ENCODE measurements at places on chromosomes 7 and 10.

- DNase-seq, result no peak
Observed at GRCh38 chr10:89921403-89921802, 220.0 kb downstream of the KIF20B start.

DNA sequence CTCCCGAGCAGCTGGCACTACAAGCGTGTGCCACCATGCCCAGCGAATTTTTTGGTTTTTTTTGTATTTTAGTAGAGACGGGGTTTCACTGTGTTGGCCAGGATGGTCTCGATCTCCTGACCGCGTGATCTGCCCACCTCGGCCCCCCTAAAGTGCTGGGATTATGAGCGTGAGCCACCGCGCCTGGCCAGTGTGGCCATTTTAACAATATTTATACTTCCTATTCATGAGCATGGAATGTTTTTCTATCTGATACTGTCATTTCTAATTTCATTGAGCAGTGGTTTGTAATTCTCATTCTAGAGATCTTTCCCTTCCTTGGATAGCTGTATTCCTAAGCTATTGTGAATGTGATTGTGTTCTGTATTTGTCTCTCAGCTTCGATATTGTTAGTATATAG lies 96.2 kb downstream of the GLCCI1 start:
- DNase-seq, result no peak

DNA sequence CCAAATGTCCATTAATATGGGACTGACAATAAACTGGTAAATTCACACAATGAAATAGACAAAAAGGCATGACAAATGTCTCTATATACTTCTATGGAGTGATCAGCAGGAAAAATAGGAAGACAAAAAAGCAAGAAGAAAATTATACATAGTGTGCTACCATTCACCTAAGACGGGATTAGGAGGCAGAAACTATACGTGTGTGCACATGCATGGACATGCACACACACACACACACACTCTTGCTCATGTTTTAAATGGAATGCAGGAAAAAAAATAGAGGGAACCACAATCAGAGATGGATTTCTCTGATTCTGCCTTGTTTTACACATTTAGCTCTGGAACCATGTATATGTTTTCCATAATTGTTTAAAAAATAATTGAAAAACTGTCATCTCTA lies 119.0 kb downstream of the ZFAND4 start:
- DNase-seq, result no peak

DNA sequence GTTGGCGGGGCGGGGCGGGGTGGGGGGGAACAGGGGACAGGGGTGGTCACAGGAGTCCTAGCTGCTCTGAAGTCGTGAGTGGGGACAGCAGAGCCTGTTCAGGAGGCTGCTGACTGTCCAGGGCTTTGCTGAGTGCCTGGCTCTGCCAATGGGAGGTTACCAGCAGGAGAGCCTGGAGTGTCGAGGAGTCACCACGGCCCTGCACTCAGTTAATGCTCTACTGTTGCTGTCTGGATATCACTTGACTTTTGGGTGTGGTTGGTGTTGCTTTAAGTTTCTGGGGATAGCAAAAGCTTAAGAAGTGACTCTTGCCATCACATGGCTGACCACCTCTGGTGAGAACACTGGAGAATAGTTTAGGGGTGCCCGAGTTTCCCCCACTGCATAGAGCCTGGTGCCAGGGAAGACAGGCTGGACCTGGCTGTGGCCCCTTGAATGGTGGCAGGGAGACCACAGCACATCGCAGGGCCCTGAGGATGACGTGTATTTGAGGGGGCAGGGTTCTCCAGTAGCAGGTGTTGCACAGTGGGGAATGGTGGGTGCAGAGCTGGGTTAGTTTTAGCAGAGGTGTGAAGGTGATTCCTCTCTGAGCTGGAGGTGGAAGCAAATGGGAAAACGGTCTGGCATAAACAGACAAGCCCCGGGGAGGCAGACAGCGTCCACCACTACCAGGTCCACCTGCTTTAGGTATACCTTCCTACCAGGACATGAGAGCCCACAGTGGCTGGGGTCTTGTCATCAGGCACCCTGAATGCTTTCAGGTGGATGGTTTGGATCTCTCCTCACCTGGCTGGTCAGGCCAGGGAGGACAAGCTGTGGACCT lies 54.2 kb upstream of the CAMK2B start:
- no peak for DNase-seq

DNA sequence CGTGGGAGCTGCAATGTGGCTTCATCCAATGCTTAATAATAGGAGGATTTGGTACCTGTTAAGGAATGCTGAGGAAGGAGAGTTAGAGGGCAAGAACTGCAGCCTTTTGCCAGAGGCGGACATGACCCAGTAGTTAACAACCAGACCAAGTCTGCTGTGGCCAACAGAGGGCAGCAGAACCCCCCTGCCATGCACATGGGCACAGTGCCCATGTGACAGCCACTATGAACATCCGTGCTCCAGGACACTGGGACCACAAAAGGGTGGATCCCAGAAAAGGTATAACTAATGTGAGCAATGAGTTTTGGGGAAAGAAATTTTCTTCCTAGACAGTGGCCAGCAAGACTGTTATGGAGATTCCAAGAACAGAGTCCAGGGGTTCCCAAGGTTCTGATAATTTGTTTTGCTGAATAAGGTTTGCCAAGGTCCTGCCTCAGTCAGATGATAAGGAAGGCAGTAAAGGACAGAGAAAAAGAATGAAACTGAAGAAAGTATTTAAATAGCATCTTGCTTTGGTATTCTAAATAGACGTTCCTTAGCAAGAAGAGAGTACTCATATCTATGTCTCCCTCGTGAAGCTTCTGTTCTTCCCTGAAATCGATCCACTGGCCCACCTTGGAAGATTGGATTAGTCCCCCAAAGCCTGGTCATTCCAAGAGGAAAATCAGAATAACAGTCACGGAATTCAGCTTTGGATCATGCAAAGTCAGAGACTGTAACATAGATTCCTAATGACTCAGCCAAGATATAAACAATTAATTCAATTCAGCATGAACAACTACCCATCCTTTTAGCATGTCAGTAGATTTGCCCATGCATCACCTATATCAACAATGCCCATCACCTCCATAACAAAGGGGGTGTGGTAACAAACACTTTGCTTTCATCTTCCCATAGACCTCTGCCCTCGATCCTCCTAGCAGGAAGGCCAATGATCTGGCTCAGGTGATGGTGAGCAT lies 56.0 kb downstream of the LGI1 start:
- DNase-seq, result peak; percentile 26

GRCh38 chr7:100894860-100895700 lies 608 bp downstream of the ACHE start:
- DNase-seq, result peak; percentile 73

- DNase-seq, result peak; percentile 70
Observed at GRCh38 chr10:97210543-97210960, 24.8 kb upstream of the SLIT1 start.

- no peak for DNase-seq
Observed at GRCh38 chr7:96484845-96485244, 162.9 kb upstream of the SLC25A13 start.

DNA sequence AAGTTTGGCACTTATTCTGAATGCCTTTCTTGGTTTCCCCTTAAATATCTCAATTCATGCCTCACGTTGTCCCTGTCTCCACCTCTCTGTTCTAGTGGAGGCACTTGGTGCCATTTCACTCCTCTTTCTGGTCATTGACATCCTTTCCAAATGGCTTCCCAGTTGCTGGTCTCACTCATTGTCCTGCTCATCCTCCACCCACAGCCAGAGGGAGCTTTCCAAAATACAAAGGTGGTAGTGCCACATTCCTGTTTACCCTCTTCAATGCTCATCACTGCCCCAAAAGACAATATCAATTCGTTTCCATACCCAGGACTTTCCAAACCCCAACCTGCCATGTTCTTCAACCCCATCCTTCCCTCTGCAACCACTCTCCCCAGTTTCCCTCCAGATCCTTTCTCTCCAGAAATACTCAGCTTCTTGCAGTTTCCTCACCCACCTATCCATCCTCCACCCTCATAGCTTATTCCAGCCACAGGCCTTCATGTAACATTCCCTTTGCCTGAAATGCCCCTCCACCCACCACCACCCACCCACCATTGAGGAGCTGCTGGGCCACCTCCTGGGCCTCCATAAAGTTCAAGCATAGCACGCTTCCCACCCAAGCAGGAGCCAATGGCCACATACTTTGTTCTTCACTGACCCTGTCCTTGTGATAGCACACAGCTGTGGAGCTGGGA lies 63.1 kb upstream of the ADRB1 start:
- DNase-seq, result no peak

DNA sequence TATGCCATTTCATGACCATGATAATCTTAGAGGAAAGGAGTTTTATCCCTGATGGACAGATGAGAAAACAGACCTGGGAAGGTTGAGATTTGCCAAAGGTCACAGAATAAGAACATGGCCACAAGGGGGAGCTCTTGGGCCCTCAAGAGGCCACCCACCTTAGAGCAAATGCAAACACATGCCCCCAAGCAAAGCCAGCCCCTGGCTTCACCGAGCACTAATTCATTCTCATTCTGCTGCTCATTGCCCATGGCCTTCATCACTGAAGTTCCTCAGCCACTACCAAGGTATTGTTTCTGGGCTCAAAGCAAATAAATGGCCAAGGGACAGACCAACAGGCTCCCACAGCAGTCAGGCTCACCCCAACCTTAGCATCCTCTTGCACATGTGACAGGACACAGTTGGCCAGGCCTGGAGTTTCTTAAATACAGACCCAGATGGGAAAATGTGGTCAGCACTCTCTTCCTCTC lies 44.2 kb downstream of the PDLIM1 start:
- DNase-seq, result peak; percentile 66

DNA sequence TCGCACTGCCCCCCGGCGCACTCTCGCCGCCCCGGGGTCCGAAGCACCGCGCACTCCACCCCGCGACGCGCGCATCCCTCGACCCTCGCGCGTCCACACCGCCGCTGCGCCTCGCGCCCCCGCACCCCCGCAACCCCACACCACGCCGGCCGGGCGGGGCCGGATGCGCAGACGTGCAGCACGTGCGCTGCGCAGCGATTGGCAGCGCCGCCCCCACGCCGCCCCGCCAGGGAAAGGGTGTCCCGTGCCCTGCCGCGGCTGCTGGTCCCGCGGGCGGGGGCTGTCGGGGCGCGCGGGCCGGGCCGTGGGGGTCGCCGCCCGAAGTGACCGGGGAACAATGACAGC lies 53.7 kb upstream of the KDM7A start:
- peak; percentile 50 for DNase-seq

- DNase-seq, result no peak
Observed at GRCh38 chr7:37052705-37053104, 328.4 kb upstream of the AOAH start.

GRCh38 chr10:61870526-61870895 lies 31.0 kb upstream of the ARID5B start:
- no peak for DNase-seq

DNA sequence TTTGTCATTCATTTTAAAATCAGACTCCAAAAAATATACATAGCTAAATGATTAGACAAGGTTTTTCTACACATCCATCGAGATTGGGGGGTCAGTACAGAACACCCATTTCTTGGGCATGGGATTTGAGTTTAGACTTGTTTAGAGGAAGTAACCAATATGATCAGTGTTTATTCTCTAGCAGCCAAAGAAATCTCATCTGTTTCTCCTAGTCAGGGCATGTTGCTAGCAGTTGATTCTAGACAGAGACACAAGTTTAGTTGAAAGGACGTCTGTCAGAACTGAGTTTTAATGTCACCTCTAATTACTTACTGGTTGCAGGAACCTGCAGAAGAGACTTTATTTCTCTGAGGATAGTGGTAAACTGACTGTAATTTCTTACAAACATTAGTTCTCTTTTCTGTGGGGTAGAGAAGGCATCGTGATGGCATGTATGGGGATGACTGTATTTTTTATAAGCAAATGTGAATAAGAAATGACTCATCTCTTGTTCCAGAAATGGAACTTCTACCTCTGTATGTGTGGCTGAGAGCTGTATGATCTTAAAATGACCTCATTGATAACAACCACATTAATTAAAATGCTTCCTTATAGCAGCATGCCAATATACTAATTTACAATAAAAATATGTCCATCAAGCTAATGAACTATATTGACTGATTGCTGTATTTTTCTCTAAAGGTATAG lies 30.6 kb upstream of the RHOBTB1 start:
- no peak for DNase-seq

DNA sequence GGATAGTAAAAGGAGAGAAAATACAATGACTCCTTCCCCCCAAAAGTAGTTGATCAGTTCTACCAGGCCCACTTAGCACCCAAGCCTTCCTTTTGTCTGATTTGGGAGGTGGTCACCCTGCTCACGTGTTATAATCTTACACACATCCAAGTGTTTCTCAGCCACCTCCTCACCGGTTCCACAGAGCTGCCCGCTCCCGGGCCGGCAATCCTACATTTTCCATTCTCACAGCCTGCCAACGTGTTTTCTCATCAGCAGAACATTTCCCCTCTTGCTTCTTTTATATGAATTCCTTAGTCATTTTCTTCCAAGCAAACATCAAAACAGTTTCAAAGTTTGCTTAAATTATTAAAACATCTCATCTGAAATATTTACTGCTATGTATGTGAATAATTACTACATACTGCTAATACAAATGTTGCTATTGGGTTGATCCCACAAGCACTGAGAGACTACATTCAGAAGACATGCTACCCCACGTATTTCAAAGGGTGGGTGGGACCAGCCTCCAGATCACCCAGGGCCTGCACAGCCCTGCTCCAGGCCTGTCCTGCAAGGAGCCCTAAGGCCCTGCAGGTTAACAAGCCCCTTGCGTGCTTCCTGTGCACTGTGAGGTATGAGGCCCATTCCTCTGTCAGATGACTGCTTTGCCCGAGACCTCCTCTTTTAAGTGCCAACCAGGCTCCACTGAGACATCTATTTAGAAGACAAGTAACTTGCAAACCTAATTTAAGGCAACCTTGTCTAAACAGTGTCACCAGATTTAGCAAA lies 75.3 kb downstream of the GRB10 start:
- no peak for DNase-seq

DNA sequence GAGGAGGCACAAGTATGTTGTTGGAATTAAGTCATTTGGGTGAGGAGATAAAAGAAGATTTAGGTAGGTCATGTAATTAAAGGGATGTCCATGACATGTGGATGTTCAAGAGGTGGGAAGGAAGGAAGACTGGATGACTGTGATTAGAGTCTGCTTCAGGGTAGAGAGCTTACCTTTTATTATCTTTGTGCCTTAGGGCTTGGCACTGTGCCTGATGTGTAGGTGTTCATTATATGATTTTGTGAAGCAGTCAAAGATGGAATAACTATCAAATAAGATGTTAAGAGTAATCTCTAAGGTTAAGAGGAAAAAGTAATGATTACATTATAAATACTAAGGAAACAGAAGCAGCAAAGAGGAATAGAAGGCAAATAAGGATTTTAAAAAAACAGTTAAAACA lies 97.8 kb downstream of the CDK14 start:
- no peak for DNase-seq

DNA sequence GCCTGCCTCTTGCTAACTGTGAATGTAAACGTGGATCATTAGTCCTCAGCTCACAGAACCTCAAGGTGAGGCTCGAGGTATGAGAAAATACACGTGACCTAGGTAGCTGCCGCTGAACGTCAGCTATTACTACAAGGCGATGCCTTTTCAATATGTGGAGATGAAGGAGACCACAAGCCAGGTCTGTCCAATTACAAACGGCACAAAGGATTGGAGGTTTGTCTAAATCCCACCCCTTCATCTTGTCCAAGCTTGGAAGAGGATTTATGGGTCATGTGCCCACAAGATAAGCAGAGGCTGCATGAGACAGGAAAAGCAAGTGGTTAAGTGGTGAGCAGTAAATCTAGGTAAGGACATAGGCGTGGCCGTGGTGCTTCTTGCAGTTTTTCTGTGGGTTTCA lies 3.4 kb downstream of the H2BK1 start:
- DNase-seq, result no peak

Data from GM10248 (cell line).